ENCODE measurements at places on chromosomes 5 and 9.

DNA sequence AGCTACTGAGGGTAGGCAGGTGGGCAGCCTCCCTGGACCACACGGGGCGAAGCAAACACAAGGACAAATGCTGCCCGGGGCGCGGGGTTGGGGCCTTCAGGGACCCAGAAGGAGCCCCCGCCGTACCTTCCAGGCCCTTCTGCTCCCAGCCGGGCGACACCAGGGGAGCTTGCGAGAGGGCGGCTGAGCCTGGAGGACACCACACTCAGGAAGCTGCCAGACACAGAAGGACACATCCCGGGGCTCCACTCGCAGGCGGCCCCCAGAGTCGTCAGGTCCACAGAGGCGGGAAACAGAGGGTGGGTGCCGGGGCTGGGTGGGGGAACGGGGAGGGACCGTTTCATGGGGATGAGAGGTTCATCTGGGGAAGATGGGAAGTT lies 58.5 kb upstream of the UBAC1 start:
- no peak for DNase-seq

DNA sequence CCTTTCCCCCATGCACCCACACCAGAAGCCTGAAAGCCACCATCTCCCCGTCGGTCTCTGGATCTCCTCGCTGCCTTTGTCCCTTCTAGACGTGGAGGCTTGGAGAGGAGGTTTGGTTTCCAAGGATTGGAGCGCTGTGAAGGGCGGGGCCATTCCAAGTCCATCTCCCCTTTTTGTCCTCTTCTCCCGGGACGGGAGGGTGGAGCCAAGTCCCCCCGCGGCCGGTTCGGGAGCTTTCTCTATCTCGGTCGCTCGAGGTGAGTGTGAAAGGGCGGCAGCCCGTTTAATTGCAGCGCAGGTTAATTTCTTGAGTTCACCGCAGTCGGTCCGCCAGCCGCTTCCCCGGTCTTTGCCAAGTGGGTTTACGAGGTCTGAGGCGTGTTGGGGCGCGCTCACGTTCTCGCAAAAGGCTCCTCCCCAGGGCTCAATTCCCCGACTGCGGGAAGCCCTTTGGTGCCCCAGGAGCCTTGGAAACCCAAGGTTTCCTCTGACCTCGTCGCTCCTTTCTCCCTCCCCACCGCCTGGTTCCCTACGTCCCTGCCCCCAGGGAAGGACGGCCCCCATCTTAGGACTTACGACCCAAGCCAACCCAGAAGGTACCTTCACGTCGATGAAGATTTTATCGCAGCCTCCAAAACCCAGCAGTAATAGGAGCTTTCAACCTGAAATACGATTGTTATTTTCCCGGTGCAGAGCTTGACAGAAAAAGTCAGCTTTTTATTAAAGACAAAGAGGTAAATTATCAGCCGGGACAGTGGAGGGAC lies 2.8 kb upstream of the ZNF462 start:
- peak; percentile 60 for DNase-seq

DNA sequence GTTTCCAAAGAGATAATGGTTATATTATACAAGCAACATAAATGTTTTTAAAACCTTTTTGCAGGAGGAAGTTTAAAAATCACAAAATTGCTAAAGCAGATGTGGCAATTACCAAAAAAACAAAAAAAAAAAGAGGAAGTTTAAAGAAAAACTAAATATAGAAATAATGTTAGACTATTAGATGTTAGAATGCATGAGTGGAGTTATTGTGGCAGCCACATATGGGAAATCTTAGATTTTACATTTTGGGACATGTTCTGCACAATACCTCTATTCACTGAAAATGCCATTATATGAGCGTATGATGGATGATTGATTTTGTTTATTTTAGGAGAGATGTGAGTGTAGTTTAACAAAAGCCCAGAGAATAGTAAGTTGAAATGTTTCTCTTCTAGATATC lies 31.2 kb upstream of the DTWD2 start:
- no peak for DNase-seq

GRCh38 chr9:125593581-125594222 lies 113.3 kb downstream of the MAPKAP1 start:
- DNase-seq: no peak

DNA sequence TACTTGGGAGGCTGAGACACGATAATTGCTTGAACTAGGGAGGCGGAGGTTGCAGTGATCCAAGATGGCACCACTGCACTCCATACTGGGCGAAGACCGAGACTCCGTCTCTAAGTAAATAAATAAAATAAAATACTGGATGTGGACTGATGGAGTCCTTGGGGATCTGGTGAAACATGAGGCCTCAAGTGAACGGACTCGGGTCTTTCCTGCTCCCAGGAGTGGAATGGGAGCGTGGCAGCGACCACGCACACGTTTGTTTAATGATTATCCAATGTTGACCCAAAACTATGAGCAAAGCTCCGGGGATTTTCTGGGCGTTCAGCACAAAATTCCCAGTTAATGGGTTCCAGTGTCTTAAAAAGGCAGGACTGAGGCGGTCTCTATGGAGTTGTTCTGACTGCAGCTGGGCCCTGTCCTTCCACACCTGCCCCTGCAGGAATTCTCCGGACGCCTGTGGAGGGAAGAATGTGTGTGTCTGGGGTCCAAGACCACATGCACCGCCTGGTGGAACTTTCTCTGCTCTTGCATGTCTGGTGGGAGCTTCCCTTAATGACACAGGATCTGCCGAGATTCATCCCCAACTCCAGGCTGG lies 26.6 kb downstream of the NEK6 start:
- DNase-seq: no peak
